ENCODE measurements at places on chromosomes 11 and 22.

- DNase-seq = no peak
These were observed 420.6 kb downstream of the BRD1 start for GRCh38 chr22:49406879-49407587.

GRCh38 chr22:45451972-45452371 lies 38.5 kb downstream of the RIBC2 start:
- no peak for DNase-seq

DNA sequence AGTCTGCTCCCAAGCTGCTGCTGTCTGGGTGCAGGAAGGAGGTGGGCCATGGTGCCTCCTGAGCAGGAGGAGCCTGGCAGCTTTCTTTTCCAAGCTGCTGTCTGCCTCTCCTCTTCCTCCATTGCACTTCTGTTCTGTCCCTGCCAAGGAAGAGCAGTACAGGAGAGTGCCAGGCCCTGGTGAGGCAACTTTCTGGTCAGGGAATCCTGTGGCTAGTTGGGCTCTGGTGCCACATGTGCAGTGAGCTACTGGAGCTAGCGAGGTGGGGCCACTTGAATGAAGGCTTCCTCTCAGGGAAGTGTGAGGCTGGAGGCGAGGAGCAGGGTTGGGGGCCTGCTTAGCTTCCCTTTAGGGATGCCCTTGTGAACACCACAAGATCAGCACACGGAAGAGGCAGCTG lies 90.0 kb downstream of the TSPAN18 start:
- no peak for DNase-seq

DNA sequence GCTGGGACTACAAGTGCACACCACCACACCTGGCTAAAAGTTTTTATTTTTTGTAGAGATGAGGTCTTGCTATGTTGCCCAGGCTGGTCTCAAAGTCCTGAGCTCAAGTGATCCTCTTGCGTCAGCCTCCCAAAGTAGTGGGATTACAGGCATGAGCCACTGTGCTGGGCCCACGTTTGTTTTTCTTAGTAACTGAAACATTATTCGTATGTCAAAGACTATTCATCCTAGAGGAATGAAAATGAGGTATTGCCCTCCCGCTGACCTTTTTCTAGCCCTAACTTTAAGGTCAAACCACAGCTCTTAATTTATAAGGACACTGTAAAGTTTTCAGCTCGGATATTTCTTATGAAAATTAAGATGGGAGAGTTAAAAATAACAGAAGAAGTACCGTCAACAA lies 33.2 kb upstream of the PAX6 start:
- no peak for DNase-seq

DNA sequence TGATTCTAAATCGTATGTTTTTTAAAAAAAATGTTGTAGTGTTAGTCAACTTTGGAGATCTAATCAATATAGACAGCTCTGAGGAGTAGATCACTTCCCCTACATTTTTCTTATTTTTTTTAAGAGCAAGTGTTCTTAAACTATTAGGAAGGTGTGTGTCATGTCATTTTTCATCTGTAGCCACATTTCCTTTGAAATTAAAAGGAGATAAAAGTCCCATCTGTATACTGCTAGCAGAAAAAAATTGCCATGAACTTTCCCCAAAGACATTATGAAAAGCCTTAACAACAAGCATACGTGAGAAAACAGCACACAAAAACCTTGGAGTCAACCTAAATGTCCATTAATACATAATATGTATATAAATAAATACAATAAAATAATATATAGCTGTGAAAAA lies 286.6 kb downstream of the ETS1 start:
- no peak for DNase-seq

DNA sequence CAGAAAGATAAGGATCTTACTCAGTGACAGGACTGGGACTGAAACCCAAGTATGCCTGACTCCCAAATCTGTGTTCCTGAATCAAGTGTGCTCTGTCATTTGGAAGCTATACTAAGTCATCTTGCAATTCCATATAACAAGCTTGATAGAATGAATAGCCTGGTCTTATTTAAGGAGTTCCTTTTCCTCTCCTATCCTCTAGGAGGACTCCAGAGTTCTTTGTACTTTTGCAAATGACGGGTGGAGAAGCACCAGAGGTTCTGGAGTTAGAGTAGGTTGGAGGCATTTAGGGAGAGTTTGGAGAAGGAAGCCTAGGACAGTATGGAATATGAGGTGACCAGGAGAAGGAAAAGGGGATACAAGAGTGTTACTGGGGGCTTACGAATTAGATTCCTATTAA lies 92.9 kb upstream of the RCN1 start:
- DNase-seq = no peak

GRCh38 chr11:122214567-122214966 lies 98.6 kb upstream of the BLID start:
- no peak for DNase-seq

DNA sequence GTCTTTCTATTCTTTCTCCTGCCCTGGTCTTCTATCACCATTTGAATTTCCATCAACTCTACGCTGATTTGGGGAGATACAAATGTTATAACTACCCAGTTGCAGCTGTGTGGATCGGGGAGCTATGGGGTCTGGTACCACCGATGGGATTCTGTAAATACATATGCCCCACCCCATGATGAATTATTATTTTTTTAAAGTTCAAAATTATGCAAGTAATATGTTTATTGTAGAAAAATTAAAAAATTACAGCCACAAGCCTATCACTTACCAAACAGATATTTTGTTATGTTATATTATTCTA lies 52.4 kb upstream of the CLMP start:
- DNase-seq = no peak

DNA sequence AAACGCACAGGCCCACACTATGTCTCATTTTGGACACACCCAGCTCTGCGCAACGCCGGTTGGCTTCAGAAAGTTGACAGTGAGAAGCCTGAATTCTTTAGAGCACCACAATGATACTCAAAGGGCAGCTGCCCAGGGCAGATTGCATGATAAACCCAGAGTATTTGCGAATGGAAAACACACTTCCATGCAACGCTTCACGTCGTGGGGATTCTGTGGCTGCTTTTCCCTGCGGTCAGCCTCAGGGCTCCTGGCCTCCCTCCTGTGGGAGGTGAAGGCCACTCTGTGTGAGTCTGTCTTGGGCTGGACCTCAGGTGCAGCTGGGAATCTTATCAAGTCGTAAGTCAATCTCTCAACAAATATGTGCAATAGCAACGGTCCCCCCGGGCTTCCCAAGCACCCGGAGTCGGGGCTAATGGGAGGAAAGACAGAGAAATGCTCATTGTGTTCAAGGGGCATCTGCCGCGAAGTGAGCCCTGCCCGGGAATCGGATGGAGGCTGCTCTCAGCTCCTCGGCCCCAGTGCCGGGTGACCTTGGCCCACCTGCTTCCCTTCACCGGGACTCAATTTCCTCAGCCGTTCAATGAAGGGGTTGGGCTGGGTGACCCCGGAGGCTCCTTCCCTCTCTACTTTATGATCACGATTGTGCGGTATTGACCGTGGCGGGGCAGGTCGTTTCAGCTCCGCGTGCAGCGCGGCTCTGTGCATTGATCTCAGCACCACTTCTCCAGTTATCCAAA lies 623.6 kb downstream of the BRD1 start:
- DNase-seq = no peak

GRCh38 chr11:65362320-65362931 lies 7.9 kb downstream of the TIGD3 start:
- DNase-seq = no peak

GRCh38 chr22:46476547-46476941 lies 60.9 kb downstream of the CELSR1 start:
- DNase-seq = no peak

DNA sequence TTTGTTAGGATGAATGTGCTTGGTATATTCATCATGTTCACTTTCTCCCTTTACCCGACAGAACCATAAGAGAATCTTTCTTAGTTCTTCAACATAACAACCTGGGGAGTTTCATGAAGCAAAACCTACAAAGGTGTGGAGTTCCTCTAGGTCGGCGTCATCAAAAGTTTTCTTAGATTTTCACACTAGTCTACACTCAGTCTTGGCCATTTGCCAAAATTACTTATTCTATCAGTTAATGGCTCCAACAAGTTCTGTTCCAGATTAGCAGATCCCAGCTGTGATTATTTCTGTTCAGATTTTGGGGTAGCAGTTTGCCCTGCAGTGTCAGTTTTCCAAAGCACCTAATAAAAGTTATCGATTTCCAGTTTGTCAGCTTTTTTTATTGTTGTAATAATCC lies 935.8 kb upstream of the RAG2 start:
- DNase-seq = no peak

DNA sequence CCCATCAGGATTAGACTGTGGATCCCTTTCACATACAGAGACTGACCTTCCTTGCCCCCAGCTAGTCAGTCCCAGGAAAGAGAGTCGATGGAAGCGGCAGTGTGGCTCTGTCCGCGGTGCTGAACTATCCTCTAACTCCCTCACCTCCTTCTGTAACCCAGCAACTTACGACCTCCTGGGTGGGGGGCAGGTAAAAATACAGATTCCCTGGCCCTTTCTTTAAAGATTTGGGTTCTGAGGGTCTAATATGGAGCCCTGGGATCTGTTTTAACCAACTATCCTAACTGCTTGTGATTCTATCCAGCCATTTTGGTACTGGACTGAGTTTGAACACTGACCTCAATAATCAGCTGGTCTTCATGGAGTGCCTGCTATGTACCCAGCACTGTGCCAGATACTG lies 23.2 kb downstream of the MFNG start:
- no peak for DNase-seq

Data from COR-L47 (cell line).